T-helper 2 cell (primary cell): ENCODE measurements at places on chromosomes 4 and X.

DNA sequence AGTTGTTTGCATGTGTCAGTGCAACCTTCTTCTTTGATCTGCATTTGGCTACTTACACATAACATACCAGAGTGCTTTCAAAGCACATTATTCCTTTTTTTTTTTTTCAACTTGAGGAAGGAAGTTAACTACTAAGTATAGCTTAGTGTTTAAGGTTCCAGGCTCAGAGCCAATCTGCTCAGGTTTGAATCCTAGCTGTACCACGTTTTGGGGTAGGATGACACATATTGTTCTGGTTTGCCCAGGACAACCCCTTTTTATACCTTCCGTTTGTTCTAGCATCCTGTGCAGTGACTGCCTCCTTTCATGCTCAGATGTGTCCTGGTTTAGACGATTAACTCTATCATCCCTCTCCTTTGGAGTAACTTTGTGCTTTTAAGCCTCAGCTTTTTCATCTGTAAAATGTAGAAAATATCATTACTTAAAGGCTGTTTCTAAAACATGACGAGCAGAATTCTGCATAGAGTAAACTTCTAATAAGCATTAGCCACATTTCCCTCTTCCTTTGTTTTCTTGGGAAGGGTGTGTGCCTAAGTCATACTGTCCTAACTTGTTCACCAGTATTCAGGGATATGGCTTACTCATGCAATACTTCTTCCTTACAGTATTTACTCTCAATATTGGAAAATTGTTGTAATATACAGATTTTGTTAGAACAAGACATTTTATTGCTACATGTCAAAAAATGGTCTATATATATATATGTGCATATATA, 281.3 kb downstream of the C4orf33 start:
- no peak for DNase-seq

- no peak for DNase-seq
These were observed 302.3 kb upstream of the GATB start for GRCh38 chr4:152062936-152063620.

- no peak for DNase-seq
These were observed 47.6 kb downstream of the HTT start for GRCh38 chr4:3122081-3122563.

DNA sequence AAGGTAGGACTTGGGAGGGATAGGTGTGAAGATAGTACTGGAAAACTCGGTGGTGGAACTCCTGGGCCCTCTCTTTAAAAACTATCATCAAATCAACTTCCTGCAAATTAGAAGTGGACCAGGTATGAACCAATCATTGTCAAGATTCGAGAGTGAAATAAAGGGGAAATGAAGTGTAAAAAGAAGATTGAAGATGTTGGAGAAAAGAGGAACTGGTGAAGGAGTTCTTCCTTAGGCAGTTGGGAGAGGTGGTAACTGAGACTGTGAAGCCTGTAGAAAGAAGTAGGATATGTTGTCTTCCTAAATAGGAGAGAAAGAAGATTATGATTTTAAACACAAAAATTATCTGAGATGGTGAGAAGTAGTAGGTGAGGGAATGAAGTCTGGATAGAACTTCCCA, 212.2 kb downstream of the PPP1R2C start:
- DNase-seq = no peak

DNA sequence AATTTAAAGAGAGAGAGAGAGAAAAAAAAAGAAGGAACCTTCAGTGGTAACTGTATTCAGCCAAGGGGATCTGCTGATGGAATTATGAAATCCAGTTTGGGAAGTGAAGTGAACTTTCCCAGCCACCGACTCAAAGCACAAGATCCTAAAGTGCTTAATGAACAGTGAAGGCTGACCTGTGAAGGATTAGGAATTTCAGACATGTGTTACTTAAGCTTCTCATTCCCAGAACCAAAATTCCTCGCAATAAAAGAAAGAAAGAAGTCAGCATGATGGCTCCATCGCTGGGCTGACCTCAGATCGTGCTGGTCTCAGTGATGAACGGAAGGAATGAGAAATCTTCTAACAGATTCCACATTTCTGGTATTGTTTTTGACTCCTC, 135.2 kb downstream of the ARSF start:
- no peak for DNase-seq

- DNase-seq = no peak
These were observed 245.4 kb downstream of the DCLK2 start for GRCh38 chr4:150323406-150324325.

- no peak for DNase-seq
These were observed 228.2 kb upstream of the DIPK2B start for GRCh38 chrX:45428831-45429230.

GRCh38 chr4:9903317-9903716, 118.0 kb downstream of the SLC2A9 start:
- no peak for DNase-seq

GRCh38 chrX:47182106-47182700, 11.4 kb upstream of the UBA1 start:
- no peak for DNase-seq

DNA sequence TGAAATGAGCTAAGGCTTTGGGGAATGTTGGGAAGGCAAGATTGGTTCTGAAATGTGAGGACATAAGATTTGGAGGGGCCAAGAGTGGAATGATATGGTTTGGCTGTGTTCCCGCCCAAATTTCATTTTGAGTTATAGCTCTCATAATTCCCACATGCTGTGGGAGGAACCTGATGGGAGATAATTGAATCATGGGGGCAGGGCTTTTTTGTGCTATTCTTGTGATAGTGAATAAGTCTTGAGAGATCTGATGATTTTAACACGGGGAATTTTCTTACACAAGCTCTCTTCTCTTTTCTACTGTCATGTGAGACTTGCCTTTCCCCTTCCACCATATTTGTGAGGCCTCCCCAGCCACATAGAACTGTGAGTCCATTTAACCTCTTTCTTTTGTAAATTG, 157.6 kb upstream of the C1QTNF7 start:
- no peak for DNase-seq

DNA sequence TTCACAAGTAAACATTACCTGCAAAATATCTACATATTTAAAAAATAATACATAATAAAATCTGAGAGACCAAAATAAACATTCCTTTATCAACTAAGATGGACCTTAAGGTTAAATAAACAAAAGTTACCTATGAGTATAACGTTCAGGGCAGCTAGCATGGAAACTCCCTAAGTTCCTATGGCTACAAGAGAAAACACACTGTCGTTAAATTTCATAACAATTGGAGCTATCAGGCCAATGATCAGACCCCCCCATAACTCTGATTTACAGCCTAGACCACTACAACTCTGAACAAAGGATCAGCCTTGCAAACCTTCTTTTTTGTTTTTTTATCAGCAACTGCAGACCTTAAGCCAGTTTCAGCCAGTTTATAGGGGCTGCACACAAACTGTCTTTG, 1418.4 kb downstream of the PCDH18 start:
- no peak for DNase-seq

DNA sequence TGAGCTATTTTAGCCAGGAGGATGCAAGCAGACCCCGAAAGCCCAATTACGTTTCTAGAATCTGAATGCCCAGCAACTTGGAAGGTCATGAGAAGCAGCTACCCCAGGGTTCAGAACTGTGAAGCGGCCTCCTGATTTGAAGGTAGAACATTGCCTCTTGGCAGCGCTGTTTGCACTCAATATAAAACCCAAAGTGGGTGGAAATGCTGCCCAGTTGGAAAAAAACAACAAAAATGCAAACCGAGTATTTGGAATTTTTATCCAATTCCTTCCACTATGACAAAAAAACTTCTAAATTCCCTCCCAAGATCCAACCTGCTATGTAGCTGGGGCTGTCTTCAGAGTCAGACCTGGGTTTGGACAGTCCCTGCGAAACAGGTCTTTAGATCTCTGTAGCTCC, 103.3 kb upstream of the RBPJ start:
- no peak for DNase-seq

- no peak for DNase-seq
These were observed 97.3 kb upstream of the NOCT start for GRCh38 chr4:138918169-138918869.

- DNase-seq = no peak
These were observed 132.9 kb downstream of the STIM2 start for GRCh38 chr4:26993539-26993938.

DNA sequence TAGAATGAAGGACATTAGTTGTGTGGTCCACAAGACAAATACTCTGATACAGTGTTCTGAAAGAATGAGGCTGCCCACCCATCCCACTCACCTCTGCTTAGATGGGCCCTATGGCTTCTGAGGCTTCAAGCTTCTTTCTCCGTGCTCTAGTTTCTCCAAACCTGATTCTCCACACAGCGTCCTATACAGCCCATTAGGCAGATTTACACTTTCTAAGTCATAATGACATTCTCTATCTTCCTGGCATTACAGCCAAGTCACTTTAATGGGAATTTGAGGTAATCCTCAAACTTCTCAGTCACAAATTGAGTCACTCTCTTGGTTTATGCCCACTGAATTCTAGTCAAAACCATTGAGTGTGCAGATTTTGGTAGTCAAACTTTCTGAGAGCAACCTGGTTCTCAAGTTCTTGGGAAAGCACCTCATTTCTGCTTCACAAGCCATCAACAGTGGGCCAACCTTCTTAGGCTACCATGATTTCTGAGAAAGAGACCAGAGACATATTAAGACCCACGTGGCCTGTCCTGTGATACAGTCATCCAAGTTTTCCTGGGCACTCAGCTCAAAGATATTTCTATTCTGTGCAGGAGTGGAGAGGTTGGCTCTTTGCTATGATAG, 6.2 kb upstream of the SETD7 start:
- DNase-seq = no peak

DNA sequence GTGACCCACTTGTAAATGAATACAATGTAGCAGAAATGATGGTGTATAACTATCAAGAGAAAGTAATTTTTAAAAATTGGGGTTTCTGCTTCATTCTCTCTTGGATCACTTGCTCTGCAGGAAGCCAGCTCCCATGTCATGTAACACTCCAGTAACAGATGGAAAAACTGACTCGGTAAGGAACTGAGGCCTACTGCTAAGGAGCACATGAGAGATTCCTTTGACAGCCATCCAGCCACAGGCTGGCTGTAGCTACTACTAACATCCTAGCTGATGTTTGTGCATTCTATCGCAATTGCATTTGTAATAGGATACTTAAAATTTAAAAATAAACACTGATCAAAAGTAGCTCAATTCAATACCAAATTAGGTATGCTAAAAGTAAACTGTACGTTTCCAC, 102.3 kb upstream of the MAB21L2 start:
- no peak for DNase-seq

- DNase-seq = no peak
These were observed 185.6 kb downstream of the ADAMTS3 start for GRCh38 chr4:72383439-72383838.

DNA sequence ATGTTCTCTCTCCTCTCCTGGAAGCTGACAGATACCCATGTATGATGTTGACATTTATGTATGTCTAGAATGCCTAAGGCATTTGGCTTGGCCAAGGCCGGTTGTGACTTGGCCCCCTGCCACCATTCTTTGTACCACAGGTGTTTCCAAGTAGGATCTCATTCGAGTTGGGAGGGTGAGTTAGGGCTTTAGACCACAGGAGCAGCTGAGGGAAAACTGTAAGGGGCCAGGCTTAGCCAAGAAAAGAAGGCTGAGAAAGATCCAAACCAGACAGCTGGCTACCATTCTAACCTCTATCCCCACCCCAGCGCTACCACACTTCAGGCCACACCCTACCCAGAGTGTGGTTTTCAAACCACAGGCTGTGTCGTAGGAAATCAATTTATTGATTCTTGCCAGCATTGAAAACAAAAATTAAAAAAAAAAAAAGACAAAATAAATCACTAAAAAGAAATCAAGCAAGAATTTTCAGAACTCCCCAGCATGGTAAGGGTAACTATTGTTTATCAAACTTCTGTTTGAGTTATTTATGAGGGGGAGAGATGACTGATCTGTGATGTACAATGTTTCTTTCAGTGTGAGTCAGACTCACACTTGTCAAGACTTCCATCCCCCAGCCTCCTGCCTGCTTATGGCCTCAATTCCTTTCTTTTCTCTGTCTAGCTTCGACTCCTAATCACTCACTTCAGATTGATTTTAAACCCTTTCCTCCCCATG, 9.9 kb downstream of the TMSB4X start:
- DNase-seq = no peak

- no peak for DNase-seq
These were observed 77.7 kb upstream of the DCAF8L1 start for GRCh38 chrX:28058901-28059300.

GRCh38 chr4:150130933-150131332, 52.7 kb downstream of the DCLK2 start:
- DNase-seq = no peak

DNA sequence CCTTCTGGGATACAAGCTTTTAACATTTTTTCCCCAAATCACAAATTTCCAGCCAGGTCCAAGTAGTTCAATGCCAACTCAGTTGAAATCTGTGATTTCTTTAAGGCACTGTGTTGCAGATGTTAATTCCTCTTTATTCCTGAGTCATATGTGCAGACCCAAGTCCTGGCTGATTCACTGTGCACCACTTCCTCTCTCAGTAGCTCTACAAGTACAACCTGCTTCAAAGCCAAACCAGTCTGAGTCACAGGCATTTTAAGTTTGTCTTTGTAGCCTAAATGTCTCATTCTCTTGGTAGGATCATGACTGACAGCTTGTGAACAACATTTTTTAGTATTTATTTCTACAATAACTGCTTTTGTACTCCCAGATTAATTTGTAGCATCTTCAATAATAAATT, 165.6 kb upstream of the S100G start:
- no peak for DNase-seq

- no peak for DNase-seq
These were observed 102.0 kb upstream of the SH3RF1 start for GRCh38 chr4:169372791-169373190.

GRCh38 chr4:14400307-14400706, 602.0 kb upstream of the CPEB2 start:
- DNase-seq = no peak

DNA sequence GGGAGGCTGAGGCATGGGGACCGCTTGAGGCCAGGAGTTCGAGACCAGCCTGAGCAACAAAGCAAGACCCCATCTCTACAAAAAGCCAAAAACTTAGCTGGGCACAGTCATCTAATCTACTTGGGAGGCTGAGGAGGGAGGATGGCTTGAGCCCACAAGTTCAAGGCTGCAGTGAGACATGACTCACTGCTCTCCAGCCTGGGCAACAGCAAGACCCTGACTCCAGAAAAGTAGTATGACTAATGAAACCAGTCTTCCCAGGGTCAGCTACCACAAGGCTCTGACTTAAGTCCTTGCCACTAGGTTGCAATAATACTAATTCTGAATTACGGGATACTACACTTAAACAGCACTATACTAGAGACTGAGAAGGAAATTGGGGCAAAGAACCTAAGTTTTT, 33.1 kb downstream of the ERVMER34-1 start:
- DNase-seq = no peak

DNA sequence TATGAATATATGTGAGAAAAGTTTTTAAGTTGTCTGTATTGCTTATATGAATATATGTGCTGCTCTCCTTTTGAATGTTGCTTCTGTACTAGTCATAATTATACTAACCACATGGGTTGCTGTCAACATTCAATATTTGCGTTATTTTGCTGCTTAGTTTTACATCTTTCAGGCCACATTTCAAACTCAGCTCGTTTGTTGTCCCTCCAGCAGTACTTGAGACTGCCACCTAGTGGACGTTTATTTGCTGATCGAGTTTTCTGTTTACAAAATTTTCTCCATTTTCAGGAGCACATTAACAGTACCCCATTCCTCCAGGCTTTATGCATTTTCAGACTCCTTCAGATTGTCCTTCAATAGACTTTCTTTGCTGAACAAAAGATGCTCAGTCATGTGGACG, 75.8 kb downstream of the NUDT11 start:
- no peak for DNase-seq
